ENCODE measurements at places on chromosomes 7 and 10. TPM values are rescaled to one million over a fixed set of nuclear protein-coding genes. Genes with fewer than 3 reads are reported as not detected.

The USP6NL gene
- total RNA-seq: 15.2 TPM

DNA sequence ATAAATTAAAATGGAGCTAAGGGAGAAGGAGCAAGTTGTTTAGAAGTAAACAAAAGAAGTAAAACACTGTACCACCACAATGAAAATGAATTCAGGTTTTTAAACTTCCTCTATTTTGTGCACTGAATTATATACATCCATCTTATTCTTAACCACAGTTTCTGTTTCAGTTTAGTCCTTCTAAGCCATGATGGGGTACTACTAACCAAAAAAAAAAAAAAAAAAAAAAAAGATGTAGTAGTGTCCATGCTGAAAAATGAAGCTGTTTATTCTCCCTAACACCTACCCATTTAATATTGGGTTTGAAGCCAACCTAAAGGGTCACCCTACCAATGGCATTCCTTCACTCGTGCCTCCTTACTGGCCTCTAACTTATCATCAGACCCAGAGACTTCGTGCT is 3.4 kb upstream of the BMPR1A start:
- no peaks in the 10 kb centered on the region for H3K27me3 ChIP-seq
- H3K36me3 ChIP-seq: no peaks in the 10 kb centered on the region
- no peak overlapping the region for H3K4me3 ChIP-seq
- no peak overlapping the region for H3K27ac ChIP-seq
- H3K4me1 ChIP-seq: no peaks in the 10 kb centered on the region

The PDLIM1 gene
- total RNA-seq: 5.7 TPM

GRCh38 chr7:76262683-76263402 is 39.6 kb upstream of the HSPB1 start:
- H3K27ac ChIP-seq: no peak overlapping the region
- H3K27me3 ChIP-seq: no peaks in the 10 kb centered on the region
- DNase-seq: peak; percentile 89

- no peaks in the 10 kb centered on the region for H3K27me3 ChIP-seq
- DNase-seq: no peak
- H3K4me1 ChIP-seq: peaks cover 33% of the 10 kb centered on the region
Measured at GRCh38 chr7:94970085-94970576, 62.7 kb downstream of the PPP1R9A start.

GRCh38 chr7:28458732-28459131 is 46.4 kb downstream of the CREB5 start:
- H3K36me3 ChIP-seq: no peaks in the 10 kb centered on the region
- H3K27ac ChIP-seq: no peak overlapping the region
- H3K27me3 ChIP-seq: no peaks in the 10 kb centered on the region
- DNase-seq: no peak
- peaks cover 5% of the 10 kb centered on the region for H3K4me1 ChIP-seq
- no peak overlapping the region for H3K4me3 ChIP-seq

DNA sequence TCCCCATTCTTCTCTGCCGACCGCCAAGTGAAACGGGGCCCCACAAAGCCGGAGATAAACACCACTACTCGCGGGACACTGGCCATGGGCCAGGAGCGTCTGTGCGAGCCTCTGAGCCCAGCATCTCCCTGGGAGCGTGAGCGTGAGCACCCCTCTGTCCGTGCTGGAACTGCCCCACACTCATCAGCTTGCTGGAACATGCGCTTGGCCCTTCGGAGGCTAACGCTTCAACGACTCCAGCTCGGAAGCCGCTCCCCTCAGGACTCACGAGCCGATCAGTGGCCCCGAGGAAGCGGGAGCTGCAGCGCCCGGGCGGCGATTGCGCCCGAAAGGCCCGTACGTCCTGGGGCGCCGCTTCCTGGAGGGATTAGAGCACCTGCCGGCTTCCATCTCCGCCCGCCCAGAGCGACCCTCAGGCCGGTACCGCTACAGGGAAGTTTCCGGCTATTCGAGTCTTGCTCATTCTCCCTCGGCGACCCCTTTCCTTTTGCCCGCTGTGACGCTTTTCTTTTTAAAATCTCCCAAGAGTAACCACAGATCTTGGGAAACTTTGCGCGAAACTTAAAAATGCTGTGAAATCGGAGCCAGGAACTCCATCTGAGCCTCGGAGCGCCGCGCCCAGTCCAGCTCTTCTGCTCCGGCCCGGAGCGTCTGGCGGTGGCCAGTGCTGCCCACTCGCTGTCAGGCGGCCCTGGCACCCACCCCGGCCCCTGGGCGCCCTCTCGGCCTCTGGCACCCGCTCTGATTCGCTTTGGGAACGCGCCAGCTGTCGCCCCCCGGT is 1.0 kb downstream of the TLL2 start:
- no peaks in the 10 kb centered on the region for H3K36me3 ChIP-seq
- peak overlapping the region; percentile 75 for H3K4me3 ChIP-seq
- H3K4me1 ChIP-seq: peaks cover 7% of the 10 kb centered on the region
- H3K27me3 ChIP-seq: no peaks in the 10 kb centered on the region
- DNase-seq: peak; percentile 80

DNA sequence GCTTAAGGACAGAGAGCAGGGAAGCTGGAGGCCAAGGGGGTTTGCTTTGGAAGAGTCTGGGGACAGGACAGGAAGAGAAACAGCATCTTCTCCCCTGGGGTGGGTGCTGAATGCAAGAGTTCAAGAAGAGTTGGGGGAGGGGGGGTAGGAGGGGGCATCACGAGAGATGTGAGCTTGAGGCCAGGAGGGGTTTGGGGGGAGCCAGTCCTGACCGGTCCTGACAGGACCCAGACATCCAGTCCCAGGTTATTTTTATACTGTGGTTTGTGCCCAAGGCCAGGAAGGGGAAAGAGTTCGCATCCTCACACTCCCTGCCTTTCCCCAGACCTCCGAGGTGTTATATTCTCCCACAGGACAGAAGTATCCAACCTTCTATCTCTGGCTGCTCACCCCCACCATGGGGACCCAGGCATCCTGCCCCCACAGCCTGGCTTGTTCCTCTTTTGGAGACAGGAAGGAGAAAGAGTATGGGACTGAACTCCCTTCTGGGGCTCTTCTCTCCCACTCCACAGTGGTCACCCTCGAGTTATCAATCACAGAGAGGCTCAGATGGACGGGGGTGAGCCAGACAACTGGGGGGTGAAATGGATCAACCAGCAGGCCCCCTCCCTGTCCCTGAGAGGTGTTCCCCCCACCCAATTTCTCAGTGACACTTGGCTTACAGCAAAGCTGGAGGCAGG is 2.8 kb downstream of the TSC22D4 start:
- no peaks in the 10 kb centered on the region for H3K27me3 ChIP-seq
- H3K4me1 ChIP-seq: 0 out of 2 replicates have a peak, but pooled peaks cover 2% of the 10 kb centered on the region
- H3K4me3 ChIP-seq: no peak overlapping the region
- no peak for DNase-seq
- H3K27ac ChIP-seq: no peak overlapping the region

GRCh38 chr10:63717027-63717715 is 196.0 kb downstream of the REEP3 start:
- H3K4me1 ChIP-seq: peaks cover 12% of the 10 kb centered on the region
- no peaks in the 10 kb centered on the region for H3K36me3 ChIP-seq
- no peak overlapping the region for H3K27ac ChIP-seq
- H3K4me3 ChIP-seq: no peak overlapping the region

The CTBP2 gene
- 69.0 TPM for total RNA-seq

DNA sequence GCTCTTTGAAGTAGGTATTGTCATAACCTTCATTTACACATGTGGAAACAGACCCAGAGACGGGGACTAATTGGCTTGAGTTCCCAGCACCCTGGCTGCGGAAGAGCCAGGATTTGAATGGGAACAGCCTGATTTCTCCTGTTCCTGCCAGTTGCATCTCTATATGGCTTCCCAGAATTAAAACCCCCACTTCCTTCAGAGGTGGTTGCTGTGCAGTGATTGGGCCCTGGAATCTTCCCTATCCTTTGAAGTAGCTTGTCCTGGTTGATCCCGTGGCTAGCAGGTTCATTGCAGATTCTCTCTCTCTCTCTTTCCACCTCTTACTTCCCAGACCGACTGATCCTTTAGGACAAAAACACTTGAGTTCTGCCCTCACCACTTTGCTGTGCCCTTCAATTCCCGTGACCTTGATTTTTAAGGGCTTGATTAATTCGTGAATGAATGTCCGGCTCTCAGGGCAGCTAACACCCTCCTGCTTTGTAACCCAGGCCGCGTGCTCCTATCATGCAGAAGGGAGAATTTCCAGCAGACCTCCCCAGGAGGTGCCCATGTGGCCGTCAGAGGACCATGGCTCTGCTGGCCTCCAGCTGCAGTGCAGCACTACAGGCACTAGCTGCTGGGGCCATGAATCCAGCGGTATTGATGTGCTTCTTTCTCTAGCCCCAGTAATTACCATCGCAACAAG is 120.6 kb upstream of the AGK start:
- no peak overlapping the region for H3K4me3 ChIP-seq
- H3K36me3 ChIP-seq: no peaks in the 10 kb centered on the region
- no peak overlapping the region for H3K27ac ChIP-seq
- H3K27me3 ChIP-seq: no peaks in the 10 kb centered on the region
- no peaks in the 10 kb centered on the region for H3K4me1 ChIP-seq
- no peak for DNase-seq

DNA sequence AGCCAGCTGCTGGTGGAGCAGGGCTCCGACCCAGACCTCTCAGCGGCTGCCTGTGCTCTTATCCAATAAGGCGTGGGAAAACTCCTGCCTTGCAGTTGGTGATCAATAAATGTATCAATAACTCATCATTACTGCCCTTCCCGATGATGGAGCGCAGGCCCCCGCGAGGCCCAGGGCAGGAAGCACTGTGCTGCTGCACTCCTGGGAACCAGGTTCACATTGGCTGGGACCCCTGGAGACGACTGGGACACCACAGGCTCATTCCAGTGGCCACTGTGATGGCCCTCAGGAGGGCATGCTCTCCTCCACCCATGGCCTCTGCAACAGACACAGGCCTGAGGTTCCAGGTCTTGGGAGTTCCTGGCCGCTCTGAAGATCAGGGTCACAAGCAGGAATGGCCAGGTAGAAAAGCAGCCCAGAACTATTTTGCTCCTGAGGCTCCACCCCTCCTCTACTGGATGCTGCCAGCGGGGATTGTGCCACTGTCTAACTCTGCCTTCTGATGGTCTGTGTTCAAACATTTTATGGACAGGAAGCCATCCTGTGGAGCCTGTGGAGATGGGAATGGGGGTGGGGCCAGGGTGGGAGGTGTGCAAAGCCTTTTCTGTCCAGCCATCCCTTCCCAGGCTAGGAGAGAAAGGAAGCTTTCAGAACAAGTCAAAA is 287.4 kb upstream of the ZMIZ1 start:
- H3K4me1 ChIP-seq: peaks cover 12% of the 10 kb centered on the region
- H3K4me3 ChIP-seq: no peak overlapping the region
- no peak overlapping the region for H3K27ac ChIP-seq
- no peak for DNase-seq
- H3K27me3 ChIP-seq: no peaks in the 10 kb centered on the region

Measured in SJCRH30 (cell line).